Stimulated activated CD8-positive, alpha-beta memory T cell treated with anti-CD3 and anti-CD28 coated beads, Interleukin-2, amount 100 ng/mL, for 1 hour (primary cell): ENCODE measurements at places on chromosomes 12 and 14.

DNA sequence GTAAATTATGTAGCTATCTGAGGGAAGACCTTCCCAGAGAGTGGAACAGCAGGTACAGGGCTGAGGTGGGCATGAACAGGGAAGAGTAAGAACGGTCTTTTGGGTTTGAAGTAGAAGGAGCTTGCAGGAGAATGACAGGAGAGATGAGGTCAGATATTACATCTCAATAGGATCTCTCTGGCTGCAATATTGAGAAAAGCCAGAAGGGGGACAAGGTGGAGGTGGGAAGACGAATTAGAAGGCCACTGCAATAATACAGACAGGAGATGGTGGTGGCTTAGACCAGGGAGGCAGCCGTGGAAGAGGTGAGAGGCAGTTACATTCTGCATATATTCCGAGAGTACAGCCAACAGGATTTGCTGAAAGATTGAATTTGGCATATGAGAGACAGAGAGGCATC lies 310.2 kb downstream of the APAF1 start:
- no peak for DNase-seq

DNA sequence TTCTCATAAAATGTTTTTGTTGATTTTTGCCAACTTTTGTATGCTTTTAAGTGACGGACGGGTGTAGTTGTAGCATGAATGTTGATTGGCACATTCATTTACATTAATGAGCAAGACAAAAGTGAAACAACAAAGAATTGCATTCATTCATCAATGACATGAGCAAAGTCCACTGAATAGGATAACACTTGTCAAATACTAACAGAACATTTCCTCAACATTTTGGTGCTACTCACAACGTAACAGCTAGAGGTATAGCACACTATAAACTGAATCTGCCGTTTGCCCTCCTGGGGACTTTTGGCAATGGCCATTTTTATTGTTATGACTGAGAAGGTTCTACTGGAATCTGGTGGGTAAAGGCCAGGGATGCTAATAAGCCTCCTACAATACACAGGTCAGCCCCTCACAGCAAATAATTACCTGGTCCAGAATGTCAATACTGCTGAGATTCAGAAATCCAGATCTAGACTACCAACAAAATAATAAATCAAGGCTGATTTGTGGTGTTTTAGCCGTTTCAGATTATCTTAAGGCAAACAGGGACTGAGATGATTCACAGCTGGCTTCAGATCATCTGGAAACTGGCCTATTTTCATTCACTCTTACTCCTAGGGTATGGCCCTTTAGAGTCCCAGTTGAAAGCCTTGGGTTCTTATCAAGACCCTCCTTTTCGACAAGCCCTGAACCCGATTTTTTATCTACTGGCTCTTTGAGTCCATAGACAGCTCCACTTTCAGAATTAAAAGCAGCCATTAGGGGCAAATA lies 22.5 kb upstream of the CDKN3 start:
- no peak for DNase-seq

DNA sequence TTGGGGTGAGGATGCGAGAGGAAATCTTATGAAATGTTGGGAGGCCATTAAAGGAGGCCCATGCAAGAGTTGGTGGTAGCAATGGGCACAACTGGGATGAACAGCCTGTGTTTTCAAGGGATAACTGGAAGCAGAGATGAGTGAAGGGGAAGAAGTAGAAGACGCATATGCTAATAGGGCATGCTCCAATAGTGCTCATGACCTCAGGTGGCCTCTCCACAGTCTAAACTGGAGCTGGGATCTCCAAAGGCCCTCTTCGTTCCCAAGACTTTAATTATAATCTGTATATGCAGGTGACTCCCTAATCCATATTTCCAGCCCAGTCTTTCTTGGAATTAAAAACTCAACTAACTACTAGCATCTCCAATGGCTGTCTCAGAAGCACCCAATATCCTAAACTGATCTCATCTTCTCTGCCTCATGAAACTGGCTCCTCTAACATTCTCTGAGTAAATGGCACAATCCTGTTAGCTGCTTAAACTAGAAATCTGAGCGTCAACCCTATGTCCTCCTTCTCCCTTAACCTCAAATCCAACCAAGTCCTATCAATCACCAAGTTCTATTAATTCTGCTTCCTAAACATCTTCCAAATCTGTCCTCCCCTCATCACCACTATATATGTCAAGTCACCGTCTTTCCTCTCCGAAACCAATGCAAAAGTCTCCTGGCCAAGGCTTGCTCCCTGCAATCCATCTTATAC lies 2.8 kb upstream of the AJUBA start:
- DNase-seq: no peak

GRCh38 chr12:10247436-10248058 lies 34.9 kb downstream of the GABARAPL1 start:
- DNase-seq: no peak

DNA sequence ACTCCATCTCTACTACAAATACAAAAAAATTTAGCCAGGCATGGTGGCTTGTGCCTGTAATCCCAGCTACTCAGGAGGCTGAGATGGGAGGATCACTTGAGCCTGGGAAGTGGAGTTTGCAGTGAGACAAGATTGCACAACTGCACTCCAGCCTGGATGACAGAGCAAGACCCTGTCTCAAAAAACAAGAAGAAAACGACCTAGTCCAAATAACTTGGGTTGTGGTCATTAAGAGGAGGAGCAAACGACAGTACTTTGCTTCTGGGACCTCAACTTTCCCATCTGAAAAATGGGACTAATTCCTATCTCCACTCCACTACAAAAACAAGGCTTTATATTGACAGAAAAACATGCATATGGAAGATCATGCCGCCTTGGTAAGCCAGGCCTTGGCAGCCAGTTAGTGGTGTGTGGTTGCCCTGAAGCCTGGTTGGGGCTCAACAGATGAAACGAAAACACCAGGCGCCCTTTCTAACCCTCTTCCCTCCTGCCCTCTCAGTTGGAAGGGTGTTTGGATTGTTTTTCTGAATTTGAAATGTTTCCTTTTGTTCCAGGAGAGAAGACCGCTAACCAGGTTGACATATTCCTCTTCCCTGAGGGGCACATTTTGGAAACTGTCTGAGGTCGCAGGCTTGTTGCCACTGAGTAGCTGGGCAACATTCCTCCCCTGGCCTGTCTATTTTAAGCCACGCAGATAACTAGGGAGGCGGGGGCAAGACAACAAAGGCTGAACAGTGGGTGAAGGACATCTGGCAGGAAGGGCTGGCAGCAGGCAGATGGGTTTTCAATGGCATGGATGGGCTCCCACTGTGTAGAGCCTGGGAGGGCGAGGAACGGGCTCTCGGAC lies 13.7 kb upstream of the VPS37B start:
- DNase-seq: no peak

- DNase-seq: no peak
Observed at GRCh38 chr12:62562846-62563245, 96.2 kb downstream of the MON2 start.

DNA sequence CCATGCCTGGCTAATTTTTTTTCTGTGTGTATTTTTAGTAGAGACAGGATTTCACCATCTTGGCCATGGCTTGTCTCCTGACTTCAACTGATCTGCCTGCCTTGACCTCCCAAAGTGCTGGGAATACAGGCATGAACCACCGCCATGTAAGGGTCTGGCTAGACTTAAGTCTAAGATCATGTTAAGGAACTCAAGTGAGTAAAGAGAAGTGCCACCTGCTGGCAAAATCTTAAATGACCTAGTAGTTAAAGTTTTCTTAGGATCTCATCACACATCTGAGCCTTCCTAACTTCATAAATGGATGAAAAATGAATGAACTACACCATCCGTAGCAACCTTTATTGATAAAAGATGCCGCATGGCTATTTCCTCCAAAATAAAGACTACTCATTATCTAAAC lies 1.7 kb upstream of the C12orf56 start:
- no peak for DNase-seq

DNA sequence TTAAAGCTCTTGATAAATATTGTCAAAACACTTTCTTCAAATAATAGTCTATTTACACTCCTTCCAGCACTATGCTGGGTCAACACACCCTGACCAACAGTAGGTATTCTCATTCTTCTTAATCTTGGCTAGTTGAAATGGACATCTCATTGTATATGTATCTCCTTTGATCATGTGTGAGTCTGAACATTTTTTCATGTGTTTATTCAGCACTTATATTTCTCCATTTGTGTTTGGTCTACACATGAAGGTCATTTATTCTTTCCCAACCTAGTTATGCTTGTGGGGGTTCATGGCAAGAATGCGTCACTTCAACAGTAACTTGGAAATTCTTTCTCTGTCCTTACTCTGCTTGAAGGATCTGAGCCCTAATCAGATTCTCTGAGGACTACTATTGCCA lies 133.1 kb upstream of the ARID2 start:
- no peak for DNase-seq

DNA sequence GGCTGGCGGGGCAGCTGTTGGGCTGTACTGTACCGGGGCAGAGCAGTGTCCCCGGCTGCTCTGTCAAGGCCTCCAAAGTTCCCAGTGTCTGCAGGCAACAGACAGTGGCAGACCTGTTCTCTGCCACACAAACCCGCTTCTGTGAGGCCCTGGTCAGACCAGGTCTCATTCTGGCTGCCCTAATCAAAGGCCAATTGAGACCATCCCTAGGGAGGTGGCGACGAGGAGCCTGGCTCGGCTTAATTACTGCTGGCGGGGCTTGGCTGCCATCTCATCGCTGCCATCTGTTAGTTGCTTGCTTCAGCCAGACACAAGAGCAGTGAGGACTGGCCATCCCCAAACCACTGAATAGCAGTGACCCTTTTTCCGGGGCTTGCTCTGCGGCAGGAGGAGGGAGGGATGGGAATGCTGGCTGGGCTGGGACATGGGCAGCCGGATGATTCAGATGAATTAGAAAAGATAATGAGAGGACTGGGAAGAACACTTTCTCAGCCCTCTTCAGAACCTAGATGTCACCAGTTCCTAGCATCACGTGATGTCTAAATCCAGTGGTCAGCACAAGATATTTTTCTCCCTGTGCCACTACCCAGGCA lies 24.5 kb downstream of the ERG28 start:
- no peak for DNase-seq

GRCh38 chr14:41289025-41289424 lies 317.7 kb upstream of the LRFN5 start:
- DNase-seq: no peak

GRCh38 chr14:95348395-95349080 lies 28.8 kb upstream of the CLMN start:
- DNase-seq: no peak

DNA sequence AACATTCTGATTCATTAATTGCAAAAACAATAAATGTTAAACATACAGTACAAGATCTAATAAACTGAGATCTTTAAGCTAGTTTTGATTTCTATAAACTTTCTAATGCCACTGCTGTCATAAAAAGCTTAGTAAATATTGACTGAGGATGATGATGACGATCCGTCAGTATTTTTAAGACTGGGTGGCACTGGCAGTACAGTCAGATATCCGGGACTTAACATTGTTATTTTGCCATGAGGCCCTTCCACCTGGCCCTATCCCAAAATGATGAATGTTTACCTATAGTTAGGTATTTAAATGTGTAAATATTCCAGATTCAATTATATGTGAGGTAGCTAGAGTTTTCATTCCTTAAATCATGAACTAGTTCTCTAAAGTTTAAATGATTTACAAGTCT lies 158.5 kb downstream of the FOXA1 start:
- no peak for DNase-seq

DNA sequence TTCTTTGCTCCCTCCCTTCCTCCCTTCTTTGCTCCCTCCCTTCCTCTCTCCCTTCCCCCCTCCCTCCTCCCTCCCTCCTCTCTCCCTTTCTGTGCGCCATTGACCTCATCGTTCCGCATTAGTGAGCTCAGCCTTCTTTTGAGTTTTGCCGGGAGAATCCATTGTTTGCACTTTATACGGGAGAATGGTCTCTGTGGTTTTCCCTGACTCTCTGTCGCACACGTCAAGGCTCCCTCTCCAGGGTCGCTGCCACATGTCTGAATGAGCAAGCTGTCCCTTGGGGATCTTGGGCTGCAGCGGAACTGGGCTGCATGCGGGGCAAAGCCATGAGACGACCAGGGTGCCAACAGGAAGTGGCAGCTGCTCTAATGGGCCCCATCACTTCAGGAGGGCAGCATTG lies 118.5 kb downstream of the GLT1D1 start:
- DNase-seq: no peak

- DNase-seq: no peak
Observed at GRCh38 chr12:124582108-124582424, 14.7 kb upstream of the NCOR2 start.

DNA sequence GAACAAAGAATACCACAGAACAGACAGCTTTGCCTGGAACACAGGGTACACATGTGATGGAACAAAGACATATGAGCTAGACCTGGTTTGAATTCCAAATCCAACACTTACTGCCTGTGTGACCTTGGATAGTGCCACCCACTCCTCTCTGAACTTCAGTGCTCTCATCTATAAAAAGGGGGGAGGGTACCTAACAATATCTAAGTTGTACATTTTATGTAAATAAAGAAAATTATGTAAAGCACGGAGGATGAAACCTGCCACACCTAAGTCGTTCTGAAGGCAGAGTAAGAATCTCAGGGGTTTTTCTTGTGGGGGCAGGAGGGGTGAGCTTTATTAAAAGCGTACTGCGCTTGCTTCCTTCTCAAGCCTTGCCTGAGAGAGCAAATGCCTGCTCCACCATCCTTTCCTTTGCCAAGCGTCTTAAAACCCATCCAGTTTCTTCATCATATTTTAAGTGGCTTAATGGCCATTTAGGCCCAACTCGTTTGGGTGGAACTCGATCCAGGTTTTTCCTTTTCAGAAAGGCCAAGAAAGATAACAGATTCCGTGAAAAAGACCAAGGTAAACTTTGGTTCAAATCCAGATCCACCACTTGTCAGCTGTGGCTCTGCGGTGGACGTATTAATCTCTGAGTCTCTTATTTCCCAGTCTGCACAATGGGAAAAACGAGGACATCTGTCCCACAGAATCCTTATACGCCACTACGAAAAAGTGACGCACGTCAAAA lies 946 bp downstream of the DDX24 start:
- DNase-seq: no peak

DNA sequence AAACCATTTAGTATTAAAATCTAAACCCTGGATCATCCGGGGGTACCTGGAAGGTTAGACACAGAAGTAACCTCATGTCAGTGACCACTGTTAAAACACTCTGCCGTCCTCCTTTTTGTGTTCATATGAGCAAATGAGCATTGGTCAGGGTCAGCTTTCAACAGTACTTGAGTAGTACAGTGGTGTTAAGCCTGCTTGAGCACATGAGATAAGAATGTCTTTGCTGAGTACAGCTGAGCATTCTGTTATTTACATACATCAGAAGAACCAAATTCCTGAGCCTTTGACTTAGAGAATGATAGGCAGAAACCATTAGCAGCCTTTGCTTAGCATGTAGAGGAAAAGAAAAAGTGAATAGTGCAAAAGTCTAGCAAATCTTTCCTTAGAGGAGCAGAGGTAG lies 38.6 kb upstream of the LRTM2 start:
- no peak for DNase-seq

DNA sequence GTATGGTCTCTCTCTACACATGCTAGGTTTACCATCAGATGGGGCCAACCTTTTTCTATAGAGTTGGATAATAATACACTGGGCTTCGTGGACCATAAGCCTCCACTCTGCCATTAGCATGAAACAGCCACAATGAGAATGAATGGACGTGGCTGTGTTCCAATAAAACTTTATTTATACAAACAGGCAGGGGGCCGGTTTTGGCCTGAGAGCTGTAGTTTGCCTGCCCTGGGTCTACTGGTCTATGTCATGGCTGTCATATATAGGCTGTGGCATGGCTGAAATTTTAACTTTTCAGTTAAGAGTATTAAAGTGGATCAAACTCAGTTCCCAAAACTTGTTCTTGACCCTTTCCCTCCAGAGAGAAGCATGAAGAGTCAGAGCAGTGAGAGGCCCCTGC lies 120.3 kb upstream of the MYL2 start:
- DNase-seq: no peak

- no peak for DNase-seq
Observed at GRCh38 chr12:89733579-89734201, 25.1 kb upstream of the ATP2B1 start.

GRCh38 chr12:22248571-22249115 lies 85.9 kb downstream of the ST8SIA1 start:
- no peak for DNase-seq
